Lung microvascular endothelial cell (primary cell): ENCODE measurements at places on chromosomes 6 and 20. TPM values are rescaled to one million over a fixed set of nuclear protein-coding genes. Genes with fewer than 3 reads are reported as not detected.
A peak's percentile ranks its signal among the peaks of the same experiment; 100 is the strongest.

GRCh38 chr6:29737707-29738630, 14.7 kb downstream of the HLA-F start:
- peak; percentile 82 for DNase-seq

GRCh38 chr6:166579237-166579850, 7.1 kb downstream of the RAMACL start:
- DNase-seq: no peak

PKIB gene
- 0.20 TPM in 1 of 2 replicates, not detected in the other for total RNA-seq

TULP4 gene
- total RNA-seq: 53.4 and 103 TPM in 2 replicates
